ENCODE measurements at places on chromosomes 5 and 9.

DNA sequence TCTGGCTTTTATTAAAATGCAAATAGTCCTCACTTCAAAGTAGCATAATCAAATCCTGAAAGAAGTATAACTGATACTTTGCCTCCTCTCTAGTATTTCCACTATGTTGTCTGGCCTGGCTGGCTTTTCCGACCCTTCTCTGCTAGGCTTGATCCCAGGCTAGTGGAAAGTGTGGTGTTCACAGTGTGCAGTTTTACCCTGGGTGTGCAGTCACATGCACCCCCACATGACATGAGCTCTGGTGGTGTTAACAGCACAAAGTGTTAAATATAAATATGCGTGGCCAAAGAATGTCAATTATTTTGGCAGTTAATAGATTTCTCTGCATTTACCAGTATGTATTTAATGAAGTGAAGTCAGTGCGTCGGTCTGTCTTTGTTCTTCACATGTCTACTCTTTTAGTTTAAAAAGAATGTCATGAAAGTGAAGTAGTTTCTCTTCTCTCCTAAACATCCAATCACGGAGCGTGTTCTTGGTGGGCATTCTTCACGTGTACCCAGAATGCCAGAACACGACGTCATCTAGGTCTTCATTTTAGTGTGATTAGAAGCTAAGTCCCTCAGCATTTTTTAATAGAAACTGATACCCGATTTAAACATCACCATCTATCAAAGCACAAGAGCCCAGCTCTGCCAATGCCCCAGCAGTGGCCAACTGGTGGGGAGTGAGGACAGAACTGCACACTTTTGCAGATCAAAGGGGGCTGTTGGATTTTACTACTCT lies 286.4 kb downstream of the FANCC start:
- DNase-seq: no peak

- DNase-seq: no peak
These were observed 5.1 kb downstream of the TXN start for GRCh38 chr9:110251212-110251611.

GRCh38 chr5:139796061-139796806 lies 626 bp downstream of the PSD2 start:
- no peak for DNase-seq

DNA sequence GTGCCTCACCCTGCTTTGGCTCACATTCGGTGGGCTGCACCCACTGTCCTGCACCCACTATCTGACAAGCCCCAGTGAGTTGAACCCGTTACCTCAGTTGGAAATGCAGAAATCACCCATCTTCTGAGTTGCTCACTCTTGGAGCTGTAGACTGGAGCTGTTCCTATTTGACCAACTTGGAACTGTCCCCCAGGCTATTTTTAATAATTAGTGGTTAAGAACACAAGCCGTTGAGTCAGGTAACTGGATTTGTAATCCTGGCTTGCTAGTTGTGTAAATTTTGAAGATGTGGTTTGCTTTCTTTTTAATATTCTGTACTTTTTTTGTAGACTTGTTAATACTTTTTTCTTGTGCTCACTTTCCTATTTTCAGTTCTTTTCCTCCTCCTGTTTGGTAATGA lies 81.2 kb downstream of the CNTLN start:
- DNase-seq: no peak

GRCh38 chr5:73119451-73120157 lies 771 bp upstream of the TMEM171 start:
- no peak for DNase-seq

GRCh38 chr5:9054821-9055589 lies 490.9 kb downstream of the SEMA5A start:
- no peak for DNase-seq

GRCh38 chr5:169344629-169345028 lies 43.7 kb upstream of the SLIT3 start:
- DNase-seq: no peak

DNA sequence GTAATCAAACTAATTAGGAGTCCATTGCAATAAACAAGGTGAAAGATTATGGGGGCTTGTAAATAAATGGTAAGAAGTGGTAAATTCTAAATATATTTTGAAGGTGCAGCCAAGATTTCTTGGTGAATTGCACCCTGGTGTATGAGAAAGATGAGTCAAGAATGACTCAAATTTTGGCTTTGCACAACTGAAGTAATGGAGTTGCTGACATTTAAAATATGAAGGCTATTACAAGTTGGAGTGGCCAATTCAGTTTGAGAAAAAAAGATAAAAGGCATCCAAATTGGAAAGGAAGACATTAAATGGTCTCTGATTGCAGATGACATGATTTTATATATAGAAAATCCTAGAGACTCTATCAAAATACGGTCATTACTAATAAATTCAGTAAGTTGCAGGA lies 2330.6 kb downstream of the MAT2B start:
- DNase-seq: no peak

DNA sequence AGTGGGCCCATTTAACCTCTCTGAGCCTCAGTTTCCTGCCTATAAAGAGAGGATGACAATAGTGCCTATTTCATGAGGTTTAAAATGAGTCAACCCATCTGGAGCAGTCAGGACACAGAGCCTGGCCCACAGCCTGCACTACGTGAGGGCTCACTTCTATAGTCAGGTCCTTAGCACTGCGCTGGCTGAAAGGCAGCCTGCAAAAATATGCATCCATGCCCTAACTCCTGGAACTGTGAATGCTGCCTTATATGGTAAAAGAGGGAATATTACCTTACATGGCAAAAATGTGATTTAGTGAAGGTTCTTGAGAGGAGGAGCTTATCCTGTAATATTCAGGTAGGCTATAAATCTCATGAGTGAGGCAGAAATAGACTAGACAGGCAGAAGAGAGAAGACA lies 98.5 kb downstream of the GABBR2 start:
- no peak for DNase-seq

- DNase-seq: no peak
These were observed 69.8 kb upstream of the UBTD2 start for GRCh38 chr5:172353271-172353812.

- DNase-seq: no peak
These were observed 13.8 kb downstream of the CYFIP2 start for GRCh38 chr5:157279605-157280239.
